ENCODE measurements at places on chromosomes 5 and 9. TPM values are rescaled to one million over a fixed set of nuclear protein-coding genes. Genes with fewer than 3 reads are reported as not detected.

The TMEM252 gene
- total RNA-seq: not detected

The ANKRD34B gene
- total RNA-seq: 0.05 TPM

The HAVCR2 gene
- 0.55 TPM for total RNA-seq

The LOX gene
- total RNA-seq: 1.4 TPM

The MYOZ3 gene
- total RNA-seq: 2.6 TPM

The ANKRD31 gene
- 0.39 TPM for total RNA-seq

The LECT2 gene
- not detected for total RNA-seq

GRCh38 chr5:142290577-142291299 lies 34.1 kb downstream of the SPRY4 start:
- no peak for DNase-seq

DNA sequence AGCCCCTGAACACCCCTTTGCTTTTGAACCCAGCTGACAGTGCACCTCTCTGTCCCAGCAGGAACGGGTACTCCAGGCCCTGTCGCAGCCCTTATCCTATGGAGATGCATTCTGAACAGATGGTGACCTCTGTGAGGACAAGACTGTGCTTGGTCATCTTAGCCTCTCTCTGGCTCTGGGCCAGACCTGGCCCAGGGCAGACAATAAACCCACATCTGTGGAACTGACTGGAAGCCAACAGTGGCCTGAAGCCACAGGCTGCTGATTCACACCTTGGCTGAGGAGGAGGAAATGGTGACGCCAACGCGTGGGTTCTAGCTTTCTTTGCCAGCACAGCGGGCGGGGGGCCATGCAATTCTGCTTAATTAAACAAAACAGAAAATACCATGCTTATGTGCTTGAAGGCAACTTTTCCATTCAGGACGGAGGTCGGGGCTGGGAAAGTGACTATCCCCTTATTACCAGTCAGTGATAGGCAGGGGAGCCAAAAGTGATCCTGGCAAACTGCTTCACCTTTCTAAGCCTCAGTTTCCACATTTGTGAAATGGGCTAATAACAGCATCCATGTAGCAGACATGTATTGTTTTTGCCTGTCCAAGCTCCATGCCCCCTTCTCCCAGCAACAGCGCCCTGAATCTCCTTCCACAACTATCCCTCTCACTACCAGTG lies 10.8 kb downstream of the SH3PXD2B start:
- no peak for DNase-seq

- no peak for DNase-seq
These were observed 169.8 kb downstream of the COL23A1 start for GRCh38 chr5:178420354-178420781.

GRCh38 chr5:7516253-7516652 lies 120.3 kb downstream of the ADCY2 start:
- DNase-seq: no peak

- no peak for DNase-seq
These were observed 98.7 kb downstream of the CDK5RAP2 start for GRCh38 chr9:120481248-120481647.

GRCh38 chr5:98341038-98342032 lies 432.1 kb upstream of the RGMB start:
- no peak for DNase-seq

GRCh38 chr9:34036625-34037024 lies 12.1 kb downstream of the UBAP2 start:
- no peak for DNase-seq

- no peak for DNase-seq
These were observed 298.7 kb upstream of the BRINP1 start for GRCh38 chr9:119667916-119668315.

DNA sequence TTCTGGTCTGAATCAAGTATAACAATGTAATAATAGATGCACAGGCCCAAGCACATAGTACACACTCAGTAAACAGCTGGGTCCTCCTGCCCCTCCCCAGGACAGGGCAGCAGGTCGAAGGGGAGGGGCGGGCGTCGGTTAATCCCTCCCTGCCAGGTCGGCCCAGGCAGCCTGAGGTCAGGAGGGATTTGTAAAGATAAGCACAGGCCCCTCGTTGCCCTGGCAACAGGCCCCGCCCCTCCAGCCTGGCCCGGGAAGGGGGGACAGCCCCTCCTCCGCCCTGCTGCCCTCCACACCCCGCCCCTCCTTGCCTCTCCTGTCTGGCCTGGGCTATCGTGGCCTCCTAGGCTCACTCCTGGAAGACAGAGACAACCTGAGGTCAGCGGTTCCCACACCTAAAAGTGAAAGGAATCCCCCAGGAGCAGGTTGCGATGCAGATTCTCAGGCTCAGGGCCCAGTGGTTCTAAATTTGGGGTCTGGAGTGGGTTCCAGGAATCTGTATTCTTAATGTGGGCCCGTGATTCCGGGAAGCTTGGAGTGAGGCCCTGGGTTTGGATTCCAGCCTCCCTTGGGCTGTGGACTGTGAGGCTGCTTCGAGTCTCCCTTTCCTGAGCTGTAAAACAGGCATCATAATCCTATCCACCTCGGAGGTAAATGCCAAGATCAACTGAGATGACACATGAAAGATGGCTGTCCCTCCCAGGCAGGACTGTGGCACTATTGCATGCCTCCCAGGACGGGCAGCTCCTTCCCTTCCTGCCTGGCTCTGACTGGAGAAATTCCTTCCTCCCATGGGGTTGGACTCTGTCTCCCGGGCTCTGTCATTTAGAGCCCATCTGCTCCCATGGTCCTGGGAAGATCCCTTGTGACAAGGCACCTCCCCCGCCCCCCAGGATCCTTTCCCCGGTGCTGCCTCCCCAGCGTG lies 4.4 kb downstream of the CRB2 start:
- peak; percentile 95 for DNase-seq

- DNase-seq: no peak
These were observed 223.3 kb downstream of the SEC61B start for GRCh38 chr9:99445371-99445891.

- no peak for DNase-seq
These were observed 39.1 kb downstream of the WHRN start for GRCh38 chr9:114465906-114466900.

DNA sequence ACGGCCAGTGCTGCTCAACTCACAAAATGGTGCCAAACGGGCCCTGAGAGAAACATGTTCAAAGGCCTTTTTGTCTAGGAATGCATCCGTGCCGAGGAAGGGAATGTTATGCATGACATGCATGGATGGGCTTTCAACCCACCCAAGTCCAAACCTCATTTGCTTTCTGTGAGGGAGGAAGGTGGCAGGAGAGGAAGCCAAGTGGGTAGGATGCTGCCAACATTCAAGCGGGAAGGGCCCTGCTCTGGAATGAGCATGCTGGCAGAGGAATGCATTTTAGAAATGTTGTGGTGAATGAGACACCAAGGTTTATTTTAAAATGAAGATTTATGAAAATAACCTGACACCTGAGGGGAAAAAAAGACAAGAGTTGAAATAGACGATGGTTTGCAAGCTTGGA lies 479.1 kb downstream of the CCDC171 start:
- DNase-seq: no peak

DNA sequence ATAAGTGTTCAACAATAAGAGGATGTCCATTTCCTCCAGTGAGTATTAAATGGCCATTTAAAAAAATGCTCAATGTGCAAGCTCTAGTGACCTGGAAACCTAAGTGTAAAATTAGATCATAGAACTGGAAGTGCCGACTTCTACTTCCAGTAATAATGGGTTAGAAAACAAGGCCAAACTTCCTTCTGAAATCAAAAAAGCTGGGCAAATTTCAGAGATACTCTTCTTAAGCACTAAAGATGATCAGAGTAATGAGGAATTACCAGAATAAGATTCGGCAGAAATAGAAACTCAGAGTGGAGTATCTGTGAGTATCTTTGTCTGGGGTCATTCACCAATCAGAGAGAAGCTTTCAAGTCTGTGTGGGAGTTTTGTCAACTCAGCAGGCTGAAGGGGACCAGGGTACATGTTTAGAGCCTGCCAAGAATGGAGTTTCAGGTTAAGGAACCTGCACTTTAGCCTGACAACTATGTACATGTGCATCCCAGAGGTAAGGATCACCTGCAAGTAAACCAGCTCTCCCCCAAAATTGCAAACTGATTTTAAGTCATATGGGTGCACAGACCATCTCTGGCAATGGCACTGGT lies 17.1 kb downstream of the FCN2 start:
- DNase-seq: no peak

GRCh38 chr5:179254638-179255271 lies 90.5 kb downstream of the ADAMTS2 start:
- no peak for DNase-seq

DNA sequence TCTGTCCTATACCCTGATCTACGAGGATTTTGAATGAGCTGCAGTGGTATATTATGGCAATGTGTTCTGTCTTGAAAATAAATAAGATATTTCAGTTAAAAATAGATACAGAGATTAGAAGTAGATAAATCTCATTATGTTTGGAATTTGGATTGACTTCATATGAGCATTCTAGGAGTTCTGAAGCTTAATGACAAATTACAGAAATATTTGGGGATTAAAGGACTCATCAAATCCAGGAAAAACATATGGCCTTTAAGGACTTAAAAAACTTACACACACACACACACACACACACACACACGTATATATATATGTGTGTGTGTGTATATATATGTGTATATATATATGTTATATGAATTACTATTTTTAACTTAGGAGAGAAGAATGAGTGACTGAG lies 446.9 kb upstream of the CD180 start:
- DNase-seq: no peak

GRCh38 chr9:33306037-33306436 lies 15.7 kb downstream of the NFX1 start:
- no peak for DNase-seq

DNA sequence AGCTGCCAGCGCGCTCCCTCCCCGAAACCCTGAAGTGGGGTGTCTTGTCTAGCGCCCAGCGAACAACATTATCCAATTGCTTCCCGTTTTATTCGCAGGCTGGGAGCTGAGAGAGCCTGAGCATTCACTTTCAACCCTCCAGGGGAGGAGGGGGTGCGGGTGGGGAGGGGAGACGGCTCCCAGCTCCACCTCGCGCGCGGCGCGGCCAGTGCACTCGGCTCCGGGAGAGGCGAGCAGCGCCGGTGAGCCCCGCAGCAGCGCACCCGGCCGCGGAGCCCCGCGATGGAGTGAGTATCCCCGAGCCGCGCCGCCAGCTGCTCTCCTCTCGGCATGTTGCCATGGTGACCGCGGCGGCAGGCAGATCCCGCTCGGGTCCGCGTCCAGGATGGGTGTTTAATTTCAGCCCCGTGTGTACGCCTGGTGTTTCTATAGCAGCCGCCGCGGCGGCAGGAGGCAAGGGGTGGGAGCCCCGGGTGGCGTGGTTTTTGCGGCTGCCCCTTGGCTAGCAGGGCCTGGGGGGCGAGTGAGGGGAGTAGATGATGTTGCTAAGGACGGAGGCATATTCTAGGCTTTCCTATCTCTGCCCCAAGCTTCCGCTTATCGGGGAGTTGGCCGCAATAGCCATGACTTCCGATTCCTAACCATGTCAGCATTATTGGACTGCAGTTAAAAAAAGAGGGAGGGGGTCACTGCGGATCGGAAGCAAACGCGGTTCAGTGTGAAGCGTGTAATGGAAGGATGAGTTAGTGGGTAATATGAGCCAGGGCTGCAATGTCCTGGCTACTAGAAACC lies 139.2 kb upstream of the PALM2AKAP2 start:
- peak; percentile 51 for DNase-seq

Data from neural crest cell (in vitro differentiated cells).